ENCODE measurements at places on chromosomes 16 and 17.

DNA sequence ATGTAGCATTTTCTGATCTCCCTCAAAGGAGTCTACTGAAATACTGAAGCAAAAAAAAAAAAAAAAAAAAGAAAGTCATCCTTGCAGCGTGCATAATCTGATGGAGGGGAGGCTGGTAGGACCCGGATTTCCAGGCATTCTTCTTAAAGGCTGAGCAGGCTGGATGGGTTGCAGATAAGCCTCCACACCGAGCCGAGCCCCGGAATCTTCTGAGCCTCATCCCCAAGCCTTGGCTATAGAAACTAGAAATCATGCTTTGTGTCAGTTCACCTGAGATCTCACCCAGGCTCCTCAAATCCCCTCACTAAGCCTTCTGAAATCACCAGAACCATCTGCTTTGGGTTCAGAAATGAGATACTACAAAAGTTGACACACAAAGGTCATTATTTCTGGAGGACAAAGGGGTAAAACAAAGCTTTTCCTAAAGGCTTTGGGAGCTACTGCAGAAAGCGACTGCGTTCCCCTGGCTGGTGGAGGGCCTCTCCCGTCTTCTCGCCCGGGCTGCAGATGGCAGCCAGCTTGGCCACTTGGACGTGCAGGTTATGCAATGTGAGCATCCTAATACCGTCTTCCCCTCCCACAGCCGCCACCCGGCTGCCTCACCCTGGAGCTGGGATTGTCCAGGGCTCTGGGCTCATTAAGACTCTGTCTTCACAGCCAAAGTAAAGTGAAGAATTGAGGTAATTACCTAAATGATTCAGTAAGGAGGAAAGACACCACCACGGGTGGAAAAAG, 4.7 kb upstream of the CACNG4 start:
- no peak for DNase-seq
- no peak overlapping the region for H3K27ac ChIP-seq
- H3K4me1 ChIP-seq, result no peaks in the 10 kb centered on the region
- H3K4me3 ChIP-seq, result no peak overlapping the region
- H3K36me3 ChIP-seq, result peaks cover 2% of the 10 kb centered on the region

- H3K4me3 ChIP-seq, result no peak overlapping the region
- no peak overlapping the region for H3K27ac ChIP-seq
- no peak for DNase-seq
- no peaks in the 10 kb centered on the region for H3K36me3 ChIP-seq
These were observed 8.2 kb upstream of the CNGB1 start for GRCh38 chr16:57979006-57979585.

- no peak for DNase-seq
- H3K27me3 ChIP-seq, result no peaks in the 10 kb centered on the region
These were observed 101.4 kb downstream of the RMI2 start for GRCh38 chr16:11446566-11447119.

GRCh38 chr16:71460236-71460635, 1.8 kb downstream of the ZNF23 start:
- H3K27me3 ChIP-seq, result no peaks in the 10 kb centered on the region
- no peak overlapping the region for H3K4me3 ChIP-seq
- H3K4me1 ChIP-seq, result peaks cover 28% of the 10 kb centered on the region

DNA sequence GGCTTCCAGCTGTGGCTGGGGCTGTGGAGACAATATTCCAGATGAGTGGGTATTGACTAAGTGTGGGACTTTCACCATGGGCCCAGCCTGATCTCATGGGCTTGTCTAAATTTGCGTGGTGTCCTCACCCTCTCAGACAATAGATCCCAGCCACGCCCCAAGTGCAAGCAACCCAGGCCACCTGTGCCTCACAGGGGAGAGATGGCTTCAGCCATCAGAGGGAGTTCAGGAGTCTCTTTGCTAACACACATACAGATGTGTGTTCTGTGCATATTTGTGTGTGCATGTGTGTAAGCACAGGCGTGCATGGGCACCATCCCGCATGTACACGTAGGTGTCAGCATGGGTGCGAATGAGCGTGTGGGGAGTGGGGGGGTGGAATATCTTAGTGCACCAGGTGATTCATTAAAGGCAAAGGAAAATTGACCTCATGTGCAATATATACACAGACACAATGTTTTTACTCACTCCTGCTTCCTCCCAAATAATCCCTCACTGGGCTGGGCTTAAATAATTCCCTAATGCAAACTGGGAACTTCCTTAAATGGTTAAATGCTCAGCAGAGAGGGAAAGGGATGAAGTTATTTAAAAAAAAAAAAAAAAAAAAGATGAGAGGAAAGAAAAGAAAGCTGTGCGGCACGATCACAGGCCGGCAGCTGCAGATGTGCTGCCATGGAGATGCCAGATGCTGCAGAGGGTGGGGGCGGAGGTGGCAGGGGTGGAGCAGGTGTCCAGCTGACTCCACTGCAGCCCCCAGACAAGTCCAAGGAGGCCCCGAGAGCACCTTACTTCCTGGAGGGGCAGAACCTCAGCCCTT, 24.0 kb upstream of the CDC42EP4 start:
- H3K27ac ChIP-seq, result no peak overlapping the region
- H3K4me1 ChIP-seq, result no peaks in the 10 kb centered on the region
- no peak for DNase-seq
- H3K36me3 ChIP-seq, result peaks cover 1% of the 10 kb centered on the region
- peaks cover 38% of the 10 kb centered on the region for H3K27me3 ChIP-seq

GRCh38 chr17:38601539-38602351, 4.0 kb downstream of the SRCIN1 start:
- H3K4me3 ChIP-seq, result no peak overlapping the region
- H3K36me3 ChIP-seq, result peaks cover 3% of the 10 kb centered on the region
- peaks cover 3% of the 10 kb centered on the region for H3K4me1 ChIP-seq
- DNase-seq, result no peak

DNA sequence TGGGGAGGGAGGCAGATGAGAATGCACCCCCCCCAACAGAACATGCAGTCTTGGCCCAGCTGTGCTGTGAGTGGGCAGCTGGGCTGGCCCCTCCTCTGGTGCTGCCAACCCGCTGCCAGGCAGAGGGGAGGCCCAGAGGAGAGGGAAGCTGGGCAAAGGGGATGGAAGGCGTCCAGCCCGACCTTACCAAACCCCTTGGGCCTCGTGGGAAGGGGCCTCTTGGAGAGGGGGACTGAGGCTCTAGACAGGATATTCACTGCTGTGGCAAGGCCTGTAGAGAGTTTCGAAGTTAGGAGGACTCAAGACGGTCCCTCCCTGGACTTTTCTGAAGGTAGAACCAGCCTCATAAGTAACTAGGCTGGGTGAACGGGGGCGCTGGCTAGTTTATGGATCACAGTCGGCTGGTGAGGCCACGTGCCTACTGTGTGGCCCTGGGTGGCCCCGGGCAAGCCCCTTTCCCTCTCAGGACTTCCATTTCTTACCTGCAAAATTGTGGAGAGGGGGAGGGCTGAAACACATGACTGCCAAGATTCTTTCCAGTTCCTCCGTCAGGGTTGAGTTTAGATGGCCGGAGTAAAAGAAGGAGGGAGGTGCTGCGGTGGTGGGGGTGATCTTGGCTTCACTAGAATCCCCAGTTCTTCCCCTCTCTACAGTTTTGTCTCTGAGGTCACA, 857 bp upstream of the STAT5A start:
- no peak for DNase-seq
- H3K4me1 ChIP-seq, result peaks cover 60% of the 10 kb centered on the region
- peaks cover 28% of the 10 kb centered on the region for H3K36me3 ChIP-seq

DNA sequence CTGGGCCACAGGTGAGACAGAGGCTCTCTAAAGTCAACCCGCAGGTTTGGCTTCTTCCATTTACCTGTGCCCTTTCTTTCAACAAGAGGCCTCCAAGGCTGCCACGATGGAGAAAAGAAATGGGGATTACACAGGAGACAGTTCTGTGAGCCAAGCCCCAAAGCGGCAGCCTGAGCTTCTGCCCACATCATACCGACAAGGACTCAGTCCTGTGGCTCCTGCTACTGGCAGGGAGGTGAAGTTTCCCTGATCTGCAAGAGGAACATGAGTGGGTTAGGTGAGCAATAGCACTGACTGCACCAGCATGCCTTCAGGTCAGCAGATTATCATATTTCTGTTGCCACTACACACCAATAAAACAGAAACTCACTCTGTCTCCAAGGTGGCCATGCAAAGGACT, 800.0 kb downstream of the KCNJ18 start:
- DNase-seq, result no peak
- no peak overlapping the region for H3K4me3 ChIP-seq
- H3K27me3 ChIP-seq, result no peaks in the 10 kb centered on the region
- no peaks in the 10 kb centered on the region for H3K4me1 ChIP-seq
- no peak overlapping the region for H3K27ac ChIP-seq

DNA sequence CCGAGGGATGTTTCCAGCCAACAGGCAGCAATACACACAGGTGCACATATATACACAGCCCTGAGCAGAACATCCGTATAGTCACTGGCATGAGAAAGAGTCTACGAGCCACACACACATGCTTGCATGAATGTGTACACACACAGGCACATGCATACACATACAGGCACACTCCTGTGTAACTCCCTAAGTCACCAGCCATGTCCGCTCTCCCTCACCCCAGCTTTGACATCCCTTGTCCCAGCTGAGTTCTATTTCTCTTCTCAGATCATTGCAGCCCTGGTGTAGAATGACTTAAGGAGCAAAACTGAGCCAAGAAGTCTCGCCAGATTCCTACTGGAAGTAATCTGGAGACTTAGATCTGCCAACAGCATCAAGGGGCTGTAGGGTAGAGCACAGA, 13.1 kb downstream of the CDRT4 start:
- no peaks in the 10 kb centered on the region for H3K4me1 ChIP-seq
- no peaks in the 10 kb centered on the region for H3K36me3 ChIP-seq
- no peak for DNase-seq

DNA sequence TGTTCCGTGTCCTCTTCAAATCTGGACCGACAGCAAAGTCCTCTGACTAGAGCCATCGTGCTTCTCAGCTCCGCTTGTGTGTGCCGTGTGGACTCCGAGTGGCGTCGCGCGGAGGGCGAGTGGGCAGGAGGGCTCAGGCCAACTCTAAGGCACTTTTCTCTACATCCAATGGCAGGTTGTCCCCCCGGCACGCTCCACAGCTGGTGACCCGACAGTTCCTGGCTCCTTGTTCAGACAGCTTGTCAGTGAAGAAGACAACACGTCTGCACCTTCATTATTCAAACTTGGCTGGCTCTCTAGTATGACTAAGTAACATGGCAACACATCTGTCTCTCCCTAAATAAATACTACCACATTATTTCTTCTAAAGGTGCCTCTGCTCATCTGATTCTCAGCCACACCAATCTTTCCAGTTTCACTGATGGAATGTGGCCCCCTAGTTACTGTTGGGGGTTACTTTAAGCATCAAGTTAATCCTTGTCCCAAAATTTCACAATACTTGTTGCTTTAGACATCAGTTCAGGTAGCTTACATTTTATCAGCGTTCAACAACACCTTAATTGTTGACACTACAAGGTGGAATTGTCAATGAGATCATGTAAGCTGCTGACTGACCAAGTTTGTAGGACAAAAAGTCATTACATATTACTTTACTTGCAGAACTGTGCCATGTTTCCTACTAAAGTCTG, 15.4 kb downstream of the COG1 start:
- H3K36me3 ChIP-seq, result peaks cover 60% of the 10 kb centered on the region
- peak overlapping the region; percentile 21 for H3K27ac ChIP-seq
- no peak overlapping the region for H3K4me3 ChIP-seq
- no peaks in the 10 kb centered on the region for H3K27me3 ChIP-seq

GRCh38 chr17:12743046-12743445, 46.3 kb upstream of the ARHGAP44 start:
- H3K4me1 ChIP-seq, result no peaks in the 10 kb centered on the region
- H3K36me3 ChIP-seq, result no peaks in the 10 kb centered on the region
- no peak overlapping the region for H3K27ac ChIP-seq
- H3K27me3 ChIP-seq, result peaks cover 15% of the 10 kb centered on the region
- no peak for DNase-seq
- H3K4me3 ChIP-seq, result no peak overlapping the region

DNA sequence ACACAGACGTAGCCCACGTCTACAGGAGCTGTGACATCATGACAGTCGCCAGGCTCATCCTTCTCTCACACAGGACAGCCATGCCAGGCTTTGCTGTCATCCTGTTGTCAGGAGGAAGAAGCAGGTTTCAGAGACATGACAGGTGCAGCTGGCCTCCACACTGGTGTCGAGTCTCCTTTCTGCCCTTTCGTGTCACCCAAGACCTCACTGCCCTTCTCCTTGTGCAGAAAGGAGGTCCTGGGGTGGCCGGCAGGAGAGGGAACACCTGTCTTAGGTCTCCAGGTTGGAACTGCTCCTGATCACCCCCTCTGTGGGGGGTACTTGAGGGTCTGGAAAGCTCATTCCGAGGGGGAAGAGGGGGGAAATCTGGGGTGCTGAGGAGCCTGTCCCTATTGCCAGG, 41.6 kb upstream of the IRF8 start:
- no peaks in the 10 kb centered on the region for H3K4me1 ChIP-seq
- no peak for DNase-seq
- peaks cover 2% of the 10 kb centered on the region for H3K36me3 ChIP-seq
- H3K27ac ChIP-seq, result no peak overlapping the region
- no peaks in the 10 kb centered on the region for H3K27me3 ChIP-seq

DNA sequence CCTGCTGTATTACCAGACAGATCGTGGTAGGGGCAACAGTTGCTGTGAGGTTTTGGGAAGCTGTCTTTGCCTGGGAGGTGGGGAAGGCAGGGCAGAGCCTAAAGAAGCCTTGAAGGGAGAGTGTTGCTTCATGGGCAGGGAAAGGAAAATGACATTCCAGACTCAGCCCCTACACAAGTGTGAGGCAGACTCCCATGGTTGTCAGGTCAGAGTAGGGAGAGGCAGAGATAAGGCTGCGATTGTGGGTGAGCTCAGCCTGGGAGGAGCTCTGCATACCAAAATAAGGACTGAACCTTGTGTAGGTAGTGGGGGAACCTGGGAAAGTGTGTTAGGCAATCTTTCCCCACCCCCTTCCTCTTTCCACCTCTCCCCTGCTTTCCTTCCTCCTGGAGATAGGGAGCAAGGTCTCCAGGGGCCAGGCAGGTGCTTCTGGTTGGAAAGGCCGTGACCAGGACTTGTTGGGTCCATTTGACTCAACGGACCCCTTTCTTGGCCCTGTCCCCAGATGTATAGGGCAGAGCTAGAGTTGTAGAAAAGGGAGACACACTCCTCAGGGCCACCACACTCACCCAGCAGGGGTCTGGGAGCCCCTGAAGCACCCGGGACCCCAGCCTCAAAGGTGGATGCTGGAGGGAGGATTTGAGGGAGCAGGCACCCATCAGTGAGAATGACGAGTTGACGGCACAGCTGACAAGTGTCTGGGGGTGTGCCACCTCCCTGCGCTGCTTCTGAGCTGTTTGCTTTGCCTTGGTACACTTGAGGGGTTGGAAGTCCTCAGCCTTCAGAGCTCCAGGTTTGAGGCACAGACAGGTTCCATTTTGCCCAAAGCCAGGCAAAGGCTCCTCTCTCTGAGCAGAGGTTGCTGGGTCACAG, 18.5 kb upstream of the TOB1 start:
- H3K27ac ChIP-seq, result peak overlapping the region; percentile 88
- no peaks in the 10 kb centered on the region for H3K27me3 ChIP-seq
- peaks cover 30% of the 10 kb centered on the region for H3K4me1 ChIP-seq
- H3K4me3 ChIP-seq, result no peak overlapping the region

Measured in central memory CD8-positive, alpha-beta T cell (primary cell).